ENCODE measurements at places on chromosomes 11 and 22.
A peak's percentile ranks its signal among the peaks of the same experiment; 100 is the strongest.

DNA sequence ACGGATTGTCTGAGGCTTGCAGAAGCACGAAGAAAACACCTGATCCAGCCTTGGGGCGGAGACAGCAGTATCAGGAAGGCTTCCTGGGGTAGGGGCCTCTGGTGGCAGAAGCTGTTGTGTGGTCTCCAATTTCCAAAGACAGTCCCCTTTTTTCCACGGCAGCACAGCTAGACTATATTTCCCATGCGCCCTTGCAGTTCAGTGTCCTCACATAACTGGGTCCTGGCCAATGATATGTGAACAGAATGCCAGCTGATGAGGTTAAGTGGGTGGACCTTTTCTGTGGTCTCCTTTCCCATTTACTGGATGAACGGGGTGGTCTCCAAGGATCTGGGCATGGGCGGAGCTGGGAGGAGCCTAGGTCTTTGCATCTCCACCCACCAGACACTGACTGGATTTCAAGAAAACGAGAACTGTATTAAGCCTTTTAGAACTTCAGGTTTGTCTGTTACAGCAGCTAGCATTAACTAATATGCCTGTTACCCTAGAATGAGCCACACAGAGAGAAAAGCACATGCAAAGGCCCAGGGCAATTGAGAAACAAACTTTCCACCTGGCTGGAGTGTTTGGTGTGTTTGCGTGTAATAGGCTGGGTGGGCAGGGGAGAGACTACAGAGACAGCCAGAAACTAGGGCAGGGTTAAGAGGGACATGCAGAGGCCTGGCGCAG, 6.2 kb downstream of the GAL3ST1 start:
- no peak for DNase-seq

DNA sequence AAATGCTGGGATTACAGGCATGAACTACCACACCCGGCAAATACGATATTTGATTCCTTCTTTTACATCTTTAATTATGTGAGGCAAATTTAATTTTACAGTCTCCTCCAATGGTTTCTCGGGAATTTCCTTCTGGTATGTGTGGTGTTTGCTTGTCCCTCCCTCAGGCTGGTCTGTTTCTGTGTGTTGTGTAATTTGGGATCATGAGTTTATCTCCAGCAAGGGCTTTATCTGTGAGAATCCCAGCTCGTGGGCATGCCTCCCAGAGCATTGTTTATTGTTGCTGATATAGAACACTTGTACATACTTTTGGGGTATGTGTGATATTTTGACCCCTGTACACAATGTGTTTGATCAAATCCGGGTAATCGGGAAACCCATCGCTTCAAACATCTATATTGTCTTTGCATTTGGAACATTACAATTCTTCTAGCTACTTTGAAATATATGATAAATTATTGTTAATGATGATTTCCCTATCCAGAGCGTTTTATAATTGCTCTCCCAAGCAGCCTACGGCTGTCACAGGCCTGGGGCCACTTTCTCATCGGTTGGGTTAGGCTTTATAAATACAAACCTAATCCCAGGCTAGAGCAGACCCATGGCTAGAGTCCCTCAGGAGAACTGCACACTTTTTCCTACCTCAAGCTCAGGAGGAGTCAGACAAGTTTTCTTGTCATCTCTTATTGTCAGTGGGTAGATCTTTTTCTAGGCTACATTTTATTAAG, 15.0 kb upstream of the PRR5 start:
- DNase-seq: no peak

DNA sequence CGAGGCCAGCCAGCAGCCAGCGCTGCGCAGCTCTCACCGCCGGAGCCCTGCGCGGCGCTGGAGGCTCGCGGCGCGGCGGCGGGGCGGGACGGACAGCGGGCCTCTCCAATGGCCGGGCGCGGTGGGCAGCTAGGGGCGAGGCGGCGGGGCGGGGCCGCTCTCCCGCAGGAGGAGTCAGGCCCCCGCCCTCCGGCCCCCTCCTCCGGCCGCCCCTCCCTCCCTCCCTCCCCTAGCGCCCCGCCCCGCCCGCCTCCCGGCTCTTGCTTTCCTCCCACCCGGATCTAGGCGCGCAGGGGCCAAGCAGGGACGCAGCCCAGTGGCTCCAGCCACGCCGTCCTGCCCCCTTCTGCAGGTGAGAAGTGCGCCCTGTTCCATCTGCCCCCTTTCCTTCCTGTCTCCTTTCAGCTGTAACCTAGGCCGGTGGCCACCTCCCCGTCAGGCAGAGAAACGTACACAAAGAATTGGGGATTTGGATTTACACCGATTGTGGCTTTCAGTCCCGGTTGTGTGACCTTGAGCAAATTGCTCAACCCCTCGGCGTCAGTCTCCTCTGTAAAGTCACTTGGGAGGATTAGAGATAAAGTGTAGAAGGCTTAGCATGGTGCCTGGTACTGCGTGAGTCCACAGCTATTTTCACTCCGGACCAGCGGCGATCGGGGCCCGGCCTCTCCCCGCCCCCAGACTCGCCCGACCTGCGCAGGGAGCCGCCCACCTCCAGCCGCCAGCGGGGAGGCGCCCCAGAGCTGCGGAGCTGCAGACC, at the start of gene FZD4:
TSS of gene FZD4 (minus strand) at position 35 of the 760 bp plus-strand sequence. CDS start 310 bp downstream, outside the sequence.
- peak; percentile 22 for DNase-seq

DNA sequence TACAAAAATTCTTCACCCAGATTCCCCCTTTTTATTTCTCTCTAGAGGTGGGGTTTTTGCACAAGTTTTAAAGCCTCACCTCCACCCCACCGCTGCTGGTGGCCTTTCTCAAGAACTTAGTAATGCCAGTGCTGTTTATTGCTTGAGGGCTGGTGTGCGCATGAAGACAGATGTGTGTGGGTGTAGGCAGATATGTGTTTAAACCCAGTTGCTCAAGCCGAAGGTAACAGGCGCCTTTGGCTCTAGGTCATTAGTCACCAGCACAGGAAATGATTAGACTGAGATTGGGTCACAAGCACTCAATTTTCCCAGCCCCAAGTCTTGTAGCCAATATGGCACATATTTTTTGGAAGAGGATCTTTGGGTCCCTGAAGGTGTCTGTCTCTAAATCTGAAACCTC, 2.7 kb upstream of the CLMP start:
- no peak for DNase-seq

GRCh38 chr11:117221775-117222517, 9.9 kb downstream of the PCSK7 start:
- no peak for DNase-seq

GRCh38 chr11:73958521-73959141, 7.8 kb downstream of the DNAJB13 start:
- no peak for DNase-seq

GRCh38 chr11:882596-882995, 28.0 kb downstream of the CHID1 start:
- no peak for DNase-seq

- DNase-seq: no peak
These were observed 21.9 kb upstream of the PPP2R1B start for GRCh38 chr11:111788051-111788450.

DNA sequence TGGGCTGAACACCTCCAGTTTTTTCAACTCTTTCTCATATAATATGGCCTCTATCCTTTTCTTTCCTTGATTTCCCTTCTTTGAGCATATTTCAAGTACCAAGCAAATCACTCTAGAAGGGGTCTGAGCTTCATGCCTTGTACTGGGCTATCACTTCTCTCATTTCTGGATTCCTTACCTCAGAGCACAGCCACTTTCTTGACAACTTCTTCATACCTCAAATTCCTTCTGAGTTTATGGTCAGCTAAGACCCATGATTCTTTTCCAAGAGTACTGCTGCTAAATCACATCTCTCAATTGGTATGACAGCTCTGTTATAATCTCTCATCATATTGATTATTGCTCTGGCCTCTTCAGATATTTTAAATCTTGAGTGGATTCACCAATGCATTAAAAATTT, 224.8 kb upstream of the ZBED5 start:
- DNase-seq: no peak

DNA sequence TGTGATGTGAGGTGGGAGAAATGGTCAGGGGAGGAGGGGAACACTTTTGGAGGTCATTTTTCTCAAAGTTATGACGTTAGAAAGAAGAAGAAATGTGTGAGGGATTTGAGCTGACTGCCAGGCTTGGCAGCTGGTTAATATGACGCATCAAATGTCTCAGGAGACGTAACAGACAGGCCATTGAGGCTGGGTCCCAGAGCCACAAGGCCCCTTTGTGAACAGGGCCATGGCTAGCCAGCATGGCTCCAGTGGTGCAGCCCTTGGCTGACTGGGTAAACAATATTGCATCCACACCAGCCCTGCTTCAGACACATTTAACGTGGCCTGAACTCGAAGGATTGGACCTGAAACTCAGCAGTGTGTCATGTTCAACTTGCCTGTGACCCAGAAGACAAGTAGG, 34.3 kb downstream of the AMOTL1 start:
- DNase-seq: no peak

DNA sequence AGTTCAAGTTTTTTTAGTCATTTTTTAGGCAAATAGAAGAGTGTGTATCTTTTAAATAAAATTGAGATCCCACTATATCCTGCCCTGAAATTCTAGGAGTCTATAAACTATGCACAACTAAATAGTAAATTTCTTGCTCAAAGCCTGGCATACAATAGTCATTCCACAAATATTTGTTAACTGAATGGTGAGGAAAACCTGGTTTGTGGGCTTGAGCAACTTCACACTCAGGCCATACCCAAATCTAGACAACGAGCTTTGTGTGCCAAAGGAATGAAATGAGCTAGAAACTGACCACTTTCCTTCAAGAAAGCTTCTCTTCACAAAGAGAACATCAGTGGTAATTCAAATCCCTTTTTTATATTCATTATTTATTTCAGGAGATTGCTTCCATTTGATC, 39.6 kb upstream of the AMOTL1 start:
- DNase-seq: no peak

DNA sequence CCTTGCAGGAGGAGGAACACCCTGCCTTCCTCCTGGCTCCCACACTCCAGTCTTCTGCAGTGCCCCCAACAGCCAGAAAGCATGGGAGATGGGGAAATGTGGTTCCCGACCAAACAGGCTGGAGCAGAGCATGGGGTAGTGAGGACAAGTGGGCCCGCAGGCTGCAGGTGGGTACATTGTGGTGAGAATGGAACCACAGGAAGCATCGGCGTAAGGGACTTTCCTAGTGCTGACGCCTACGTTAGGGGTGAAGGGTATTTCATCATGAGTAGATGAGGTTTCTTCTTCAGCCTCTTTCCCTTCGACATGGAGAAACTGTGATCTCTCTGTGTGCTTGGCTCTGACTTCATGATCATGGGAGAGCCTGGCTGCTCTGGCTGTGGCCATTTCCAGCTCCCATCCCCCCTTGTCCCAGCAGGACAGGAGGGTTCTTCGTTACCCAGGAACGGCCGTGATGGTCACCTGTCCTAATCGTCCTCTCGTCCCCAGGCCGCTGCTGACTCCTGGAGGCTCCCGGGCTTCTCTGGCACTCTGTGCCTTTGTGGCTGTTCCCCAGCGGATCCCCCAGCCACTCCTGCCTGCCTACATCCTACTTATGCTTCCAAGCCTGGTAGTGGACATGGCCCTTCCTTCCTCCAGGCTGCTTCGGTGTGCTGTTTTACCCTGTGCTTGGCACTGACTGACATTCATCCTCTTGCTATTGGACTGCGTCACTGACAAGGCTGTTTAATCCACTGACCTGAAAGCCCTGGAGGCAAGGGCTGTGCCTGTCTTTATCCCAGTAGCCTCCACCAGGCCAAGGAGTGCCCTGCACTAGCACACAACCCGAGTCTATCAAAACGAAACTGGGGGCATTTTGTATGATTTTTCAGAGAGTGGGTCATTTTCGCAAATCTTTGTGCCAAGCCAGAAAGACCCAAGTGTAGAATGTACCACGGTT, 65.2 kb upstream of the CECR2 start:
- DNase-seq: peak; percentile 35

DNA sequence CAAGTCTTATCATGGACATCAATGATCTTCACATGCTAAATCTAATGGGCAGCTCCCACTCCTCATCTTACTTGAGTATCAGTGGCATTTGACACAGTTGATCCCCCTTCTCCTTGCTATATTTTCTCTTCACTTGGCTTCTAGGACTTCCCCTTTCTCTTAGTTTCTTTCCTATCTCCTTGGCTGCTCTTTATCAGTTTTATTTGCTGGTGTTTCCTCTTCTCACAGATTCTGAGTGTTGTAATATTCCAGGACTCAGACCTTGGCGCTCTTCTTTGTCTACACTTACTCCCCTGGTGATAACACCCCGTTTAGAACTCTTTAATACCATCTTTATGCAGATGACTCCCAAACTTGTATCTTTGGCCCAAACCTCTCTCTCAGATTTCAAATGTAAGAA, 33.9 kb upstream of the RASSF10 start:
- no peak for DNase-seq

DNA sequence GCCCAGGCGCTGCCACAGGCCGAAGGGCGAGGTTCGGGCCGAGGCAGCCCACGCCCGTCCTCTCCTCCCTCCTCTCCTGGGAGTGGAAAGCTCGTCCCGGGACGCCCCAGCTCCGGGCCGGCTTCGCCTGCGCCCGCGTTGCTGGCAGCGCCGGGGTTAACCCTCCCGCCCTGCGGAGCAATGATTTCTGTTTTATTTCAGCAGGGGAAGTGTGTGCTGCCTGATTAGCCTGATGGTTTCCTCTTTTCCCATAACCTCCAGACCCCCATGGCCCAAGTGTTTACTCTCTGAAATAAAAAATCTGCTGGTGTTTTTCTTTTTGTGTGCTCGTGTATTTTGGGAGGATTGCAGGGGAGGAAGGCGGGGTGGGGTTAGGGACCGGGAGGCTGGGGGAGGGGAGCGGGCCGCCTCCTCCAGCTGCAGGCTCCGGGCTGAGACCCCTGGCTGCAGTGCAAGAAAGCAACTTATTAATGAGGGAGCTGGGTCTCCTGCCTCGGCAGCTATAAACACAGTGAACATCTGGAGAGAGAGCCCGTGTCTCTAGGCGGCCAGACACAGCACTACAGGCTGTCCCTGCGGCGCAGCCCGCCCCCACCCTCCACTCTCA, 38.6 kb downstream of the ETS1 start:
- no peak for DNase-seq

- DNase-seq: no peak
These were observed 12.0 kb downstream of the TSPAN18 start for GRCh38 chr11:44738791-44739190.

DNA sequence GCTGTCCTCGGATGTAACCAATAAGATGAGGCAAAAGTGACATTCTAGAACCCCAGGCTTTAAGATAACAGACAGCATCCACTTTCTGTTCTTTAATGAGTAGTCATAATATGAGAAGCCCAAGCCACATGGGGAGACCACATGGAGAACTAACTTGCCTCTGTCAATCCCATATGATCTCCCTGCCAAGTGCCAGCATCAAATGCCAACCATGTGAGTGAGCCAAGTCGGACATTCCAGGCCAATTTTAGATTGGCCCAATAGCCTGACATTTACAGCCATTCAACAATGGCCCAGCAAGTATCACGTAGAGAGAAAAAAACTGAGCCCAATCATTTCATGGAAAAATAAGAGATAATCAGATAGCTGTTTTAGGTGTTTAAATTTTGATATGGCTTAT, 2048.3 kb upstream of the RAG2 start:
- DNase-seq: no peak

GRCh38 chr22:44412136-44412731, 85.8 kb downstream of the RTL6 start:
- no peak for DNase-seq

All from central memory CD8-positive, alpha-beta T cell (primary cell).